ENCODE measurements at places on chromosomes 7 and 10.

- H3K4me3 ChIP-seq = peak overlapping the region; percentile 99
- no peak for DNase-seq
- H3K4me1 ChIP-seq = peaks cover 29% of the 10 kb centered on the region
- peaks cover 3% of the 10 kb centered on the region for H3K36me3 ChIP-seq
- no peaks in the 10 kb centered on the region for H3K27me3 ChIP-seq
These were observed 2.3 kb downstream of the MDFIC start for GRCh38 chr7:114924038-114924712.

DNA sequence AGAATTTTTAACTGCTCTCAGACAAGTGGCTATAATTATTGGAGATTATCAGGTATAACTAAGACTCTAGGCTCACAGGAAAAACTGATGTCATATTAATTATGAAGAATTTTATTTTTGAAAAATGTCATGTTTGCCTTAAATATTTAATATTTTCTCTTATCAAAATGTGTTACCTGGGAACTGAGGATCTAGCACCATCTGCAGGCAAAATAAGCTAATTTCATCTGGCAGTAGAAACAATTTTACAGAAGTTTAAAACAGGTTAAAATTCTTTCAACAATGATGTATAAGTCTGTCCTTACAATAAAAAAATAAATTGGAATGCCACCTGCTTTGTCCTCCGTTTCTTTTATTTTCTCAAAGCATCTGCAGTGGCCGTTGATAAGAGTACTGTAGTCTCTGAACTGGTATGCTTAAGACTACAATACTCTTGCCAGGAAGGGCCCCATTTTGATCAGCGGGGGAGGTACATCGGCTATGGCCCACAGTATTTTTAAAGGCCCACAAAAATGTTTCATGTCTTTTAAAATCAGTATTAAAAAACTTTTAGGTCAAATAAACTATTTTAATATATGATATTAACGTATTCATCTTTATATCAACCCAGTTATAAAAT is 81.3 kb downstream of the VWDE start:
- no peaks in the 10 kb centered on the region for H3K27me3 ChIP-seq
- no peaks in the 10 kb centered on the region for H3K36me3 ChIP-seq
- H3K4me3 ChIP-seq = no peak overlapping the region
- H3K27ac ChIP-seq = no peak overlapping the region
- peaks cover 2% of the 10 kb centered on the region for H3K4me1 ChIP-seq

DNA sequence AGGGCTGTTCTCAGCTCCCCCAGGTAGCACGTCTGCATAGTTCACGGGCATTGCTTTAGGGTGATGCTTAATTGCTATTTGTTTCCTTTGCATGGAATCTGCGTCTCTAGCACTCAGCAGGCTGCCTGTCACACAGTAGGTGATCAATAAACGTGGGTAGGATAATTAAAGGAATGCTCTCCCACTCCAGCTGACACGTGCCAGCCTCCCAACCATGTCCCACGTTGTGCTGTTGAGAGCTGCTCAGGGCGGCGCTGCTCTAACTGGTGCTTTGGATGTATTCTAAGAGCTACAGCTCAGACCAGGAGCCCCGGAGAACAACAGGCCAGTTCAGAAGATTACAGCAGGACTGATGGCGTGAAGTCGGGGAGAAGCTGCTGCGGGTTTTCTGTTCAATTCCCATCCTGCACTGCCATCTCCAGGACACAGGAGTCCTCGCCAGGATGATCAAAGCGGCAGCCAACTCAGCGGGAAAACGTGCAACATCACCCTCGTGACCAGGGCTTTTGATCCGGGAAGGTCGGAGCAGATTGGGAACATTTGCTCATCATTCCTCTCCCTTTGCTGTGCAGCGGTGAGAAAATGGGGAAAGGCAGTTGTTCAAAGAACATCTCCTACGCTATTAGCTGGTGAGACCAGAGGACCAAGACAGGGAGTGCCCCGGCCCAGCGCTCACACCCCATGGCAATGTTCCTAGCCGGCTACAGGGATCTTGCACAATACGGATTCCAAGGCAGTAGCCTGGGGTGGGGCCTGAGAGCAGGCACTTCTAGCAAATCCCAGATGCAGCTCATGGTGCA is 50.5 kb upstream of the FOXK1 start:
- no peak overlapping the region for H3K27ac ChIP-seq
- no peak for DNase-seq
- H3K4me1 ChIP-seq = no peaks in the 10 kb centered on the region
- H3K36me3 ChIP-seq = no peaks in the 10 kb centered on the region

DNA sequence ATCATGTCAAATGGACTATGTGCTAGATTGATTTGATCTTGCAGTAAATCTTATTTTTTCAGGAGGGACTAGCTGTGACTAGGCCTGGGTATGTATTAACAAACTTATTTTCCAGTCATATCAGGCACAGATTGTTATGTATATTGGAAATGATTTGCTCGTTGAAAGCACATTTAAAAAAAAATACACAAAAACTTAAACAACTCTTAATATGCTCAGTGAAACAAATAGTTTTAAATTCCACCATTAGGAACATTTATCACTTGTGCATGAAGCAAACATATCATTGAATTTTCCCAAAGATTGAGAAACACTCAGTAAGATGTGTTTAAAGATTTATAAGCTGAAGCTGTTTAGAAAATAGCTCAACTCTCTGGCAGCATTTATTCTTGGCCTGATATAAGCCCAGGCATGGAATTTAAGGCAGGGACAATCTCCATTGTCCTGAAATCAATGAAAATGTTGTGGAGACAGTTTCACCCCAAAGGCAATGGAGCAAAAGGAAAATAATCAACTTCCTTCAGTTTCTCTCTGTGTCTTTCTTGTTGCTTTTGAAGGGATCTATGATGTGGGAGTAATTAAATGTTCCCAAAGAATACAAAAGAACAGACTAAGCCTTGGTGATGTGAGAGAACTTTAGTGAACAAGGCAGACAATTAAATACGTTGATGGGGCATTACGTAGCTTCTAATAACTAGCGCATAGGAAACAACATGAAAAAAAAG is 250.3 kb downstream of the GPR37 start:
- H3K27me3 ChIP-seq = no peaks in the 10 kb centered on the region
- no peak overlapping the region for H3K27ac ChIP-seq
- no peaks in the 10 kb centered on the region for H3K4me1 ChIP-seq
- H3K4me3 ChIP-seq = no peak overlapping the region
- DNase-seq = no peak

GRCh38 chr7:43873300-43873699 is 4.0 kb upstream of the MRPS24 start:
- H3K27ac ChIP-seq = no peak overlapping the region
- H3K36me3 ChIP-seq = peaks cover 7% of the 10 kb centered on the region
- no peak overlapping the region for H3K4me3 ChIP-seq
- no peak for DNase-seq
- peaks cover 9% of the 10 kb centered on the region for H3K4me1 ChIP-seq

- no peak overlapping the region for H3K27ac ChIP-seq
- no peaks in the 10 kb centered on the region for H3K36me3 ChIP-seq
- peaks cover 2% of the 10 kb centered on the region for H3K4me1 ChIP-seq
- DNase-seq = no peak
- H3K27me3 ChIP-seq = peaks cover 43% of the 10 kb centered on the region
These were observed 39.8 kb downstream of the SLC35B4 start for GRCh38 chr7:134276951-134277350.

DNA sequence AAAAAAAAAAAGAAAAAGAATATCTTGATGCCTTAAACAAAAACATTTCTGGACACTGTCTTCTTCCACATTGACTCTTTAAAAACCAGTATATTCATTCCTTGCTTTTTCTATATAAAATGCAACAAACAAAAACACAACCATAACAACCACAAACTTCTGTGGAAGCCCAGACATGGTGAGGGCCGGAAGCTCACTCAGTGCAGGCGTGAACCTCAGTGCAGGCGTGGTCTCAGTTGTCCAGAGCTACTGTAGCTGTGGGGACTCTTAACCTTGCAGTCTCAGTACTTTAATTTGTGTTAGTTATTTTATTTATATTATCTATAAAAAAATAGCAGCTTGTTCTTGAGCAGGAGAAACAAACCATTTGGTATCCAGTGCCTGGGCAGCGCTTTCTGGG is 131.8 kb downstream of the DOCK1 start:
- no peaks in the 10 kb centered on the region for H3K4me1 ChIP-seq
- H3K4me3 ChIP-seq = no peak overlapping the region
- H3K36me3 ChIP-seq = no peaks in the 10 kb centered on the region
- no peaks in the 10 kb centered on the region for H3K27me3 ChIP-seq

DNA sequence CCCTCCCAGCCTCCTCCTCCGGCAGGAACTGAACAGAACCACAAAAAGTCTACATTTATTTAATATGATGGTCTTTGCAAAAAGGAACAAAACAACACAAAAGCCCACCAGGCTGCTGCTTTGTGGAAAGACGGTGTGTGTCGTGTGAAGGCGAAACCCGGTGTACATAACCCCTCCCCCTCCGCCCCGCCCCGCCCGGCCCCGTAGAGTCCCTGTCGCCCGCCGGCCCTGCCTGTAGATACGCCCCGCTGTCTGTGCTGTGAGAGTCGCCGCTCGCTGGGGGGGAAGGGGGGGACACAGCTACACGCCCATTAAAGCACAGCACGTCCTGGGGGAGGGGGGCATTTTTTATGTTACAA is 83.3 kb downstream of the PAX2 start:
- H3K27me3 ChIP-seq = peaks cover 28% of the 10 kb centered on the region
- peak overlapping the region; percentile 80 for H3K27ac ChIP-seq
- H3K4me1 ChIP-seq = peaks cover 30% of the 10 kb centered on the region
- H3K36me3 ChIP-seq = peaks cover 27% of the 10 kb centered on the region

GRCh38 chr10:6297522-6297921 is 94.8 kb downstream of the PFKFB3 start:
- H3K27me3 ChIP-seq = no peaks in the 10 kb centered on the region
- no peak for DNase-seq
- peaks cover 38% of the 10 kb centered on the region for H3K4me1 ChIP-seq
- no peak overlapping the region for H3K4me3 ChIP-seq
- H3K27ac ChIP-seq = peak overlapping the region; percentile 80

DNA sequence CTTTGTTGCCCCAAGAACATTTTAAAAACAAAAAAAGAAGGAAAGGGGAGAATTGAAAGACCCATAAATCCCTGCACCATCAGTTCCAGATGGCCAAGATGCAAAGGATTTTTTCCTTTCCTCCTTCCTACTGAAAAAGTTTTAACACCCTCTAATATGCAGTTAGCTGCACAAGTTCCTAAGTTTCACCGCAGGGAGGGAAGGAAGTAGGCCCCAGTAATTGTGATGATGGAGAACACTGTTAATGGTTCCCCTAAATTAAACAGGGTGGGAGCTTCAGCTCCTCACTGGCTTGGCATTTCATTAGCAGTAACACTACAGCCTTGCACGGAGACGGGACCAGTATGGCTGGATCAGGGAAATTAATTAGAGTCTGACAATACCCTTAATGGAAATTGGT is 63.7 kb upstream of the PPIF start:
- peaks cover 38% of the 10 kb centered on the region for H3K4me1 ChIP-seq
- no peaks in the 10 kb centered on the region for H3K27me3 ChIP-seq
- DNase-seq = no peak
- peaks cover 4% of the 10 kb centered on the region for H3K36me3 ChIP-seq
- no peak overlapping the region for H3K27ac ChIP-seq

GRCh38 chr7:98551611-98552273 is 65.3 kb upstream of the NPTX2 start:
- H3K27ac ChIP-seq = no peak overlapping the region
- H3K4me1 ChIP-seq = no peaks in the 10 kb centered on the region
- H3K36me3 ChIP-seq = no peaks in the 10 kb centered on the region
- H3K27me3 ChIP-seq = no peaks in the 10 kb centered on the region

DNA sequence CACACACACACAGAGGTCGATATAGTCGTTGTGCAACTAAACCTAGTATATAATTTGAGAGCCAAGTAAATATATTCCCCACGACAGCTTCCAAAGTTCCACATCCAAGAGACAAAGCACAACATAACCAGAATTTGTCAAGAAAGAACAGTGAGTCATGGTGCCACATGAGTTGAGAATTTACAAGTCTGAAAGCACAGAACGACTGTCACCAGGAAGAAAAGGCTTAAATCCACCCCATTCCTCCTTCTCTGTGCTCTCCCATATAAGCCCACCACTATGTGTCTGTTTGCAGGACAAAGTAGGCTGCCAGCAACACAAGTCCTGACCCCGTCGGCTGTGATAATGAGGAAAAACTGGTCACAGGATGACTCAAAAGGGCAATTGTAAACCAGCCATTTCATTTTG is 32.8 kb downstream of the GSAP start:
- H3K27ac ChIP-seq = no peak overlapping the region
- peaks cover 5% of the 10 kb centered on the region for H3K4me1 ChIP-seq
- peaks cover 12% of the 10 kb centered on the region for H3K36me3 ChIP-seq
- H3K4me3 ChIP-seq = no peak overlapping the region

GRCh38 chr7:150357270-150357669 is 11.4 kb upstream of the REPIN1 start:
- H3K4me3 ChIP-seq = peak overlapping the region; percentile 19
- peak overlapping the region; percentile 62 for H3K27ac ChIP-seq
- DNase-seq = no peak
- peaks cover 17% of the 10 kb centered on the region for H3K4me1 ChIP-seq

DNA sequence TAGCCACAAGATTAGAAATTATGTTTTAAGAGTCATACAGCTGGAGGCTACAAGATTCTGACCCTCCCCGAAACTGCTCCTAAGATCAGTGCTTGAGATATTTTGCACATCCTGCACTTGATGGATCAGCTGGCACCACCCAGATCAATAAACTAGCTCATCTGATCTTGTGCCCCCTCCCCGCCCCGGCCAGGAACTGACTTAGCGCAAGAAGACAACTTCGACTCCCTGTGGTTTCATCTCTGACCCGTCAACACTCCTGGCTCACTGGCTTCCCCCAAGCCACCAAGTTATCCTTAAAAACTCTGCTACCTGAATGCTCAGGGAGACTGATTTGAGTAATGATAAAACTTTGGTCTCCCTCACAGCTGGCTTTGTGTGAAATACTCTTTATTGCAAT is 73.5 kb upstream of the NPSR1 start:
- H3K27me3 ChIP-seq = no peaks in the 10 kb centered on the region
- H3K36me3 ChIP-seq = no peaks in the 10 kb centered on the region

- peaks cover 16% of the 10 kb centered on the region for H3K4me1 ChIP-seq
- DNase-seq = no peak
- H3K4me3 ChIP-seq = no peak overlapping the region
- H3K27me3 ChIP-seq = no peaks in the 10 kb centered on the region
These were observed 9.7 kb upstream of the PURB start for GRCh38 chr7:44894888-44895580.

DNA sequence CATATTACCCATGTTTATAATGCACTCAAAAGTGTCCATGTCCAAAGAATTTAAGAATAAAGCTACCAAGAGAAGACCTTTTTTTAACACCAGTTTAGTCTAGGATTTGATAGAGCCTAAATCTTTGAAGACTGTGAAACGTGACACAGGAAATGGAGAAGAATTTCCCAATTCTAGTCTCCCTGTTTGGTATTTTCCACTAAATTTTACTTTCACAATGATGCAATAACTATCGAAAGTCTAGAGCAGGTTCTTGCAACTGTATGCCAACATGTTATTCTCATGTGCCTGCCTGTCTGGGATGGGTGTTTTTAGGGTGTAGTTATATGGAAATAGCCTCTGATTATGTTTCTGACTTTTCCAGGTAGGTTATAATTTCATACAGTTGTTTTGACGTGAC is 6.9 kb upstream of the MXI1 start:
- H3K27me3 ChIP-seq = peaks cover 46% of the 10 kb centered on the region
- no peak overlapping the region for H3K27ac ChIP-seq
- peaks cover 2% of the 10 kb centered on the region for H3K4me1 ChIP-seq
- no peak overlapping the region for H3K4me3 ChIP-seq
- no peaks in the 10 kb centered on the region for H3K36me3 ChIP-seq

- no peaks in the 10 kb centered on the region for H3K36me3 ChIP-seq
- no peak for DNase-seq
These were observed 348.2 kb downstream of the PTPRN2 start for GRCh38 chr7:158239290-158239981.

GRCh38 chr7:35657125-35657524 is 37.8 kb downstream of the HERPUD2 start:
- no peak overlapping the region for H3K4me3 ChIP-seq
- no peaks in the 10 kb centered on the region for H3K27me3 ChIP-seq
- no peak overlapping the region for H3K27ac ChIP-seq
- no peak for DNase-seq
- H3K36me3 ChIP-seq = peaks cover 10% of the 10 kb centered on the region

Data from T-helper 17 cell (primary cell).